Fibroblast of skin of right quadriceps (primary cell): ENCODE measurements at places on chromosomes 4 and X.

DNA sequence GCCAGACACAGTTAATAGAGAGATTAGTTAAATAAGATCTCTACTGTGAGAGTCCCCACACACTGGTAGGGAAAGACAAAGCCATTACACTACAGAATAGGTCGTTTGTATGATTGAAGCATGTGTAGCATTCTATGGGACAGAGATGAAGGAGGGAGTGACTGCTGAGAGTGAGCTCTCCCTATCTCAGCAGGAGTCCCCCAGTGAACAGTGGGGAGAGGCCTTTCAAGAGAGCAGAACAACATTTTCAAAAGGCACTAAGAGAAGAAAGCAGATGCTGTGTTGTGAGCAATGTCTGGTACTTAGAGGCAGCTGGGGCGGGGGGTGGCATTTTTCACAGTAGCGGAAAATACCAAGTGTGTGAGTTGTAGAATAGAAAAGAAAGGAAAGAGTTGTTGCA lies 413.6 kb downstream of the AFF2 start:
- no peak for DNase-seq

GRCh38 chr4:113760094-113760794 lies 1.3 kb downstream of the CAMK2D start:
- DNase-seq = peak; percentile 46

GRCh38 chr4:181254771-181255170 lies 988.4 kb upstream of the TENM3 start:
- DNase-seq = no peak

DNA sequence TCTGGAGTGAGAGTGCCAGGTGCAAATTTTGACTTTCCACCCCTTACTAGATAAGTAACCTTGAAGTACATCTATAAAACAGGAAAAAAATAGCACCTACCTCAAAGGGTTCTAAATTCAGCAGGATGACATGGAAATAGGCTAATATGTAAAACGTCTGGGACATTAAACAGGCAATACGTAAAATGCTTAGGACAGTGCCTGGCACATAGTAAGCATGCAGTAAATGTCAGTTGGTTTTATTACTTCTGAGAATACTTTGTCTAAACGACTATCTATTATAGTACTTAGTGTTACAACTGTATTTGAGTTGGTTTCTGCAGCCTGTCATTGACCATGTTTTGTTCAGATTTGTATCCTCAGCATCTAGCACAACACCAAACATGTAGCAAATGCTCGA lies 70.8 kb downstream of the ARX start:
- DNase-seq = no peak

DNA sequence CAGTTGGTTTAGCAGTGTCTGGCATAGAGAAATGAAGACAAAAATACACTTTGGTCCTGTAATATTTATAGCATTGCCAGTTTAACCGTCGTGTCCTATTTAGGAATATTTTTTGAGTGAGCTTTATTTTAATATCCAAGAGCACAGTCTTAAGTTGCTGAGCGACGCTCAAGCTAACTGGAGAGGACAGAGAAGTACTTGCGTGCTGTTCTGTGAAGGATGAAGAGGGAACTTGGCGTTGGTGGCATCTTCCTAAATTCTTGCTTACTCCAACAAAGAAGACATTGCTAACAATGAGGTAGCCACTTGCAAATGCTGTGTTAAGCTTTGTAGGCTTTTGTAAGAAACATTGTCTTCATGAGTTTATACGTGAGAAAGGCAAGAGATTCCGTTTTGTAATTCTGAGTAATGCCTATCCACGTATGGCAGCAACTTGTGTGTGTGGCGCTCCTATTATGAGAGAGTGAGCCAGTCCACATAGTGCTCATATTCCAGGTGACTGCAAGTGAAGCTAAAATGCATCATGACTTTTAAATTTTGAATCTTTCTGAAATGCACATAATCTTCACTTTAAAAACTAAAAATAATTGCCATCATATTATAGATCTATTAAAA lies 50.6 kb downstream of the SYNPO2 start:
- DNase-seq = no peak

DNA sequence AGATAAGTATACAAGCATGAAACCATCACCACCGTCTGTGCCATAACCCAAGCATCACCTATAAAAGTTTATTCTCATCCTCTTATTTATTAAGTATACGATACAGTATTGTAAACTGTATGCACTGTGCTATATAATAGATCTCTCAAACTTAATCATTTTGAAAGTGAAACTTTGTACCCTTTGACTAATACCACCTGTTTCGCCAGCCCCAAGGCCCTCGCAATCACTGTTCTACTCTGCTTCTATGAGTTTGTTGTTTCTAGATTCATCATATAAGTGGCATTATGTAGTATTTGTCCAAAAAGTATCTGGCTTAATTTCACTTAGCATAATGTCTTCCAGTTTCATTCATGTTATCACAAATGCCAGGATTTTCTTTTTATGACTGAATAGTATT lies 72.1 kb upstream of the DOCK11 start:
- DNase-seq = no peak

DNA sequence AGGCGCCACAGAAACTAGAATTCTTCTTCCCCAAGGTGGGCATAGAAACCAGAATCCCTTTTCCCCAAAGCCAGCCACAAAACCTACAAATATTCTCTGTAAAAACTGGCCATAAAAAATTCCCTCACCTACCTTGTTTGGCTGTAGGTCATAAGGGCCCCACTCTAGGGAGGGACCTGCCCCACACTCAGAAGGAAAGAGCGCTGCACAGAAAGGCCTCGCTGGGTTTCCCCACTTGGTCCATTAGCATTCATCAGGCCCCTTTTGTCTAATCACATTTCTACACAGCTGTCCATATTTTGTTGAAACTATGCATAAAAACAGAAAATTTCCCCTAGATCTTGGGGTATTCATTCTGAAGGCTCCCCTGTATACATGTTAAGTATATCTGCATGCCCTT lies 54.1 kb downstream of the PHKA2 start:
- DNase-seq = no peak

DNA sequence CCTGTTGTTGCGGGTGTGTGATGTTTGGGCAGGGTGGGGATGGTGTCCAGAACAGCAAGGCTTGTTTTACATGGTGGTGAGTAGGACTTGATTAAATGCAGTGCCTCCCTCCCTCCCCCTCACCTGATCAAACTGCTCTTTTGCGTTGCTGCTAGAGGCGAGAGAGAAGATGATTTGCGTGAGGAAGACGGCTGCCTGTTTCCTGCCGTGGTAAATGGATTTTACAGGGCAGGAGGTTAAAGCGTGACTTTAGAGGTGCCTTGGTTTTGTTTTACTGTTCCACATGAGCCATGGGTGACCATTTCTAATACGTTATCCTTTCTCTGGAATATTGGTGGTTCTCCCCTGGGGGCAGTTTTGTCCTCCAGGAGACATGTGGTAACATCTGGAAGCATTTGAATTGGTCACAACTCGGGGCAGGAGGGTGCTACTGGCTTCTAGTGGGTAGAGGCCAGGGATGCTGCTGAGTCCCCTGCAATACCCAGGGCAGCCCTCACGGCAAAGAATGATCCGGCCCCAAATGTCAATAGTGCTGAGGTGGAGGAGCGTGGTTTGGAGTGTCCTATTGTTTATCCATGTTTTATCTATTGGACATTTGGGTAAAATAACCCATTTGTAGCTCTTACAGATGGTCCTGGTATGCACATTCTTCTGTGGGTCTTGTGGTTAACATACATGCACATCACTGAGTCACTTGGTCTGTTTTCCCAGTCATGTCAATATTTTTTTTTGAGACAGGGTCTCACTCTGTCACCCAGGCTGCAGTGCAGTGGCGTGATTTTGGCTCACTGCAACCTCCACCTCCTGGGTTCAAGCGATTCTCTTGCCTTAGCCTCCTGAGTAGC lies 73.7 kb downstream of the SHROOM2 start:
- peak; percentile 73 for DNase-seq

DNA sequence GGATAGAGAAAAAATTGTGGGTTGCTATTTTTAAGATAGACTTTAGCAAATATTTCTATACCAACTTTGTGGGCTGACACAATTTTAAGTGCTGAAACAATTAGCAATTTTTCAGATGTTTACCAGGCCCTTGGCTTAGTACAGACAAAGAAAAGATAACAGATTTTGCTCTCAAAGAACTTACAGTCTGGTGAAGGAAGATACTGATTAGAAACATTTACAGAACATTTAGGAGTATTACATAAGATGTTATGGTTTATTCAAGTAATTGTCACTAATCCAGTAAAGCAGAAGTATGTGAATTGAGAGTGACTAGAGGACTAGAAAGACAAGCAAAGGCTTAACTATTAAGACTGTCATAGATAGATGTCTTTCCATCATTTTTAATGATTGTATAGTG lies 35.3 kb upstream of the NDUFC1 start:
- no peak for DNase-seq

DNA sequence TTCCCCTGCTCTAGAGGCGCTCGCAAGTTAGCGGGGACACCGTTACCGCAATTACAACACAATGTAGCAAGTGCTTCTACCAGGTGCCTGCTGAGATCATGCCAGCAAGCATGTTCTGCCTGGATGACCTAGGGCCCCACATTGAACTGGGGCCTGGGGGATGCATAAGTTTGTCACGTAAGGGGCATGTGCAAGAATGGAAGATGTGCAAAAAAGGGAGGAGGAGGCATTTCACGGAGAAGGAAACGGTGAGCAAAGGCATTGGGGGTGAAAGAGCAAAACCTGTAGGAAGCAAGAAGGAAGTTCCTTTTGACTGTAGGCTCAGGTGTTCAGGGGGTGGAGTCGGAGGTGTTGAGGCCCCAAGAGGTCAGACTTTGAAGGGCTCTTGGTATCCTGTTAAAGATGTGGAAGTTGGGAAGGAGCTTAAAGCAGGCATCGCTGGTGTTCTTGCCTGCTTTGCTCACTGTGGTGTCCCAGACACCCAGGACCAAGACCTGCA lies 602 bp upstream of the SCARB2 start:
- DNase-seq = no peak

GRCh38 chr4:113958766-113959538 lies 20.5 kb downstream of the ARSJ start:
- peak; percentile 99 for DNase-seq

DNA sequence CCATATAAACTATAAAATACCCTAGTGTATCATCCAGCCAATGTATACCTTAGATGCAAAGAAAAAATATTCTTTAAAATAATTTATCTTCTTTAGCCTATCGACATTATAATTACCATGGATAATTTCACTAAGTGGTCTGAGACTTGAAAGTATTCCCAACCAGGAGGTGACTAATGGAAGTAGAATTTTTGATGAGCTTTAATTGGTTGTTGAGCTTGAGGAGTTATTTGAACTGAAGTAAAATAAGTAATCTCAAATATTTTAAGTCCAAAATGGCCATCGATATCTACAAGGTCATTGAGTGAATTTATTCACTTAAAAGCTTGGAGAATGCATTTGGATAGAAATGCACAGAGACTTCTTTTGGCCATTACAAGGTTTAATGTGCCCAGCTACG lies 436.2 kb downstream of the TLL1 start:
- peak; percentile 25 for DNase-seq

GRCh38 chrX:15143050-15143824 lies 126.6 kb downstream of the ASB9 start:
- DNase-seq = peak; percentile 17

DNA sequence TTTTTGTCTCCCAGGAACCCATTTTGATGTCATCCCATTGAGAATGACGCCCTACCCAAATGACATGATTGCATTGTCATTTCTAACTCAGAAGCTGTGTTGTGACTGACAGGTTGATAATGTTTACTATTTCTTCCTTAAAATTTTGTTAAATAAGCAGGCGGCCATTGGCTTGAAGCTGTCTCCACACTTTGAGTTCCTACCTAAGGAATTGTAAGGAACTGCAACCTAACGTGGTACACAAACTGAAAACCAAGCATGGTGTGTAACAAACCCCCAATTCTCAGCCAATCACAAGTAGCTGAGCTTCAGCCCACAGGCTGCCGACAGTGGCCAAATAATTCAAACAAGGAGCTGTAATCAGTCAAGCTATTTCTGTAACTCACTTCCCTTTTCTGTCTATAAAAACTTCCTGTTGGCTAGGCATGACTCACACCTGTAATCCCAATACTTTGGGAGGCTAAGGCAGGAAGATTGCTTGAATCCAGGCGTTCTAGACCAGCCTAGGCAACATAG lies 2.9 kb upstream of the MND1 start:
- DNase-seq = peak; percentile 69

DNA sequence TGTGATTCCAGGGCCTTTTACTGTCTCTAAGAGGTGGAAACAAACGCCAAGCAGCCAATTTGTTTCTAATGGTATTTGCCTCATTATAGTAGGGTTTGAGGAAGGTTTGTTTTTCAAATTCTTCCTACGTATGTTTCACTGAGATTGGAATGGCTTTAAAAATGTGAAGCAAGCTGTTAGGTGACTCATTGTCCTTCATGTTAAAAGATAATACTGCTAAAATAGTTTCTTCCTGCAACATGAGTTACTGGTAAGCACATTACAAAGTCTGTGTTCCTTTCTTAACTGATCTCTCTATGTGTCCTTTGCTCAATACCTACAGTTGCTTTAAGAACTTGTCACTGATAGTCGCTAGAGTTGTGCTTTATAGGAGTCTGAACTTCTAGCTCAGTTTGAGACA lies 1183.9 kb downstream of the RPA4 start:
- DNase-seq = peak; percentile 36

GRCh38 chrX:135740681-135741149 lies 27.3 kb downstream of the CT45A1 start:
- DNase-seq = peak; percentile 8

DNA sequence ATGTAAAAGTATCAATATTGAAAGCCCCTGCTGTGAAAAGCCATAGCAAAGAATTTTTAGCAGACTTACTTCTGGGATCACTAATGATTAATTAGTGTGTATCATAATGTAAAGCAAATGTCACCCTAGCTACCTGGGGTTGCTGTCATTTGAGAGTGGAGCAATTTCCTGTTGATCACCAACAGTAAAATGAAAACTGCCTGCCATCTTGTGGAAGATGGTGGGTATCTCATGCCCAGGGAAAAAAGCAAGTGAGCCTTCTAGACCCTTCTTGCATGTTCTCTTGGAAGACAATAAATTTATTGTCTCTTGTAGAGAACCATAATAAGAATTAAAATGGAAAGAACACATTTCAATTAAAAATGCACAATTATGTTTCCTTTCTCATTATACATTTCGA lies 360.2 kb downstream of the ZIC3 start:
- no peak for DNase-seq
